ENCODE measurements at places on chromosomes 1 and 21.

DNA sequence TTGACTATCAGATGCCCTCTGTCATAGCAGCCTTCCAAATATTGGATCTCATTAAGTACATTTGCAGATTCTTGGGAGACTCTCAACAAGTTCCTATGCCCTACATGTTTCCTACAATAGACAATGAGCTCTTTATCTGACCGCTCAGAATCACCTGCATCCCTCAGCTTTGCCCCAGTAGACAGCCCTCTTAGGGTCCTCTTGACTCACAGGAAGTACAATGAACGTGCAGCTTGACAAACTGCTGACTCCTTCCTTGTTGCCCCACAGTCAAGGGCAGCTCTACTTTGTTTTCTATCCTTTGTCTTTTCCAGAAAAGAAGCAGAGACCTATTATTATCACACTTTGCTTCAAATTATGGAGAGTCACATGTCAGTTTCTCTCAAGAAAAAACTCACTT lies 27.6 kb downstream of the SLC44A5 start:
- no peak for DNase-seq

DNA sequence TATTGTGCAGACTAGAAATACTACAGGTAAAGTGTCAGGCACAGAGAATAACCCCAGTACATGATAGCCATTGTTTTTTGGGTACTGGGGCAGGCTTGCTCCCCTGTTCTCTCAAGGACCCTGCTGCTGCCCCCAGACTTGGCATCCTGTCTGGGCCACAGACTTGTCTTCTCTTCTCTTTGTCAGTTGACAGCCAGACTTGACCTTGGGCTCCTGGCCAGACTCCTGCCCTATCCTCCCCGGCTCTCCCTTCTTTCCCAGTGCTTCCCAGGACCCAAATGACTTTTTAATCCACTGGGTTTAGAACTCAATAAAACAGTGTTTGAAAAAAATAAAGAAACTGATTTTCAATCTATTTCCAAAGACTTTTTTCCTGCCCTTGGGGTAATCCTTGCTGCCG lies 43.2 kb downstream of the ZSCAN20 start:
- no peak for DNase-seq

DNA sequence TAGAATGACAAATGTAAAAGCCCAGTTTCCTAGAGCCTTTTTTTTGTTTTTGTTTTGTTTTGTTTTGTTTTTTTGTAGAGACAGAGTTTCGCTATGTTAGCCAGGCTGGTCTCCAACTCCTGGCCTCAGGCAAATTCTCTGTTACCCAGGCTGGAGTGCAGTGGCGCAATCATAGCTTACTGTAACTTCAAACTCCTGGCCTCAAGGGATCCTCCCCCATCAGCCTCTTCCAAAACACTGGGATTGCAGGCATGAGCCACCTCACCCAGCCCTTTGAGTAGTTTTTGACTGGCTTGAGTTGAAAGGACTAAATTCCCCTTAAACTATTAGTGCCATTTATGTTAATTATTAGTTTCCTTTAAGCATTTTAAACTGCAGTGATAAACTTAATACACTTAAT lies 28.8 kb upstream of the ZBTB18 start:
- peak; percentile 51 for DNase-seq

DNA sequence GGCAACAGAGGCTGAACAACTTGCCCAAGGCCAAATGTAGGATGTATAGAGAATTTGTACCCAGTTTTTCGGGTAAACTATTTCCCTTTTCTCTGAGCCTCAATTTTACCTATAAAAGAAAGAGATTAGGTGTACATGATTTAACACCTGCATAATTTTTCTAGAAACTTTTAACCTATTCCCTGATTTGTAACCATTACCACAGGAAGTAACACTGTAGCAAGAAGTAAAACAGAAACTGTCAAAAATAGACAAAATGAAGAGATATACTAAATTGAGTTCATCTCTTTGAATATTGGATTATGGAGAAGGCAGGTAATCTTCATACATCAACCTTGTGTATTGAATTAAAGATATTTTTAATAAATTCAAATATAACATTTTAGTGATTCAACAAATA lies 136.2 kb downstream of the ZC3H11B start:
- no peak for DNase-seq

GRCh38 chr1:41689139-41689538 lies 204.7 kb upstream of the EDN2 start:
- DNase-seq = no peak

- no peak for DNase-seq
These were observed 197.6 kb upstream of the UBE2U start for GRCh38 chr1:64005801-64006200.

- peak; percentile 75 for DNase-seq
These were observed 213.8 kb upstream of the TMEM51 start for GRCh38 chr1:14939527-14940284.

DNA sequence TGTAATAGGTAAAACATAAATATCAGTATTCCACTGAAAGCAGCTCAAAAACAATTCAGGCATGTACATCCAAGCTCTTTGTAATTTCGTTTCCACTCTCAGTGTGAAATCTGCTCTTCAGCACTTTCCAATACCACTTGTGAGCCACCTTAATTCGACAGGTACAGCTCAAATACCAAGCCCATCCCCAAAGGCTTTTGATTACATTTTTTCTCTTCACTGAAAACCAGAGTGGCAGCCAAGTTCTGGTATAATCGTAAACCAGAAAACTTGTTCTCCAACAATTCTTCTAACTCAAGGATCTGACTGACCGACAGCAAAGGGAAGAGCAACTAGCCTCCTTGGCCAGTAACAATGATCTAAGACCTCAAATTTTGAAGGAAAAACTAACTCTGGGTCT lies 36.8 kb downstream of the FBXO42 start:
- DNase-seq = no peak

DNA sequence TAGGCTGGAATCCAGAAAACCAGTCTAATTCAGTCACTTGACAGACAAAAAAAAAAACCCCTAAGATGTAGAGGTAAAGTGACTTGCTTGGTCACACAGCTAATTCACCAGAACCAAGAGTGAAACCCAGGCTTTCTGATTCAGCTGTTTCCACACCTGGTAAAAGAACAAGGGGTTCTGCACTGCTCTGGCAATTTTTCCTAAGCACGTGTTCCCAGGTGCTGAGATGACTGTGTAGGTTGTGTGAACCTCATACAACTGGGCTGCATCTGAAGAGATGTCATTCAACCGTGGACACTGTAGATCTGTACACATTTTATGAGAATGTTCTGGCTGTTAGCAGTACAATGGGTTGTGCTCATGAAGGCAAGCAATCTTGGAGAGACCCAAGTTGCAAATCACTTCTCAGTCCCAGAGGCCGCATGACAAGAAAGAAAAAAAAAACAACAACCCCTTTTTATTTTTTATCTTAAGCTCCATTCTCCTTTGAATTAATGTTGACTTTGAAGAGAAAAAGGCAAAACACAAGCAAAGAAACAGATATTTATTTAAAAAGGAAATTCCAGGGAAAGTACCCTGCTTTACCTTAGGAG lies 95.4 kb downstream of the INTS7 start:
- no peak for DNase-seq

DNA sequence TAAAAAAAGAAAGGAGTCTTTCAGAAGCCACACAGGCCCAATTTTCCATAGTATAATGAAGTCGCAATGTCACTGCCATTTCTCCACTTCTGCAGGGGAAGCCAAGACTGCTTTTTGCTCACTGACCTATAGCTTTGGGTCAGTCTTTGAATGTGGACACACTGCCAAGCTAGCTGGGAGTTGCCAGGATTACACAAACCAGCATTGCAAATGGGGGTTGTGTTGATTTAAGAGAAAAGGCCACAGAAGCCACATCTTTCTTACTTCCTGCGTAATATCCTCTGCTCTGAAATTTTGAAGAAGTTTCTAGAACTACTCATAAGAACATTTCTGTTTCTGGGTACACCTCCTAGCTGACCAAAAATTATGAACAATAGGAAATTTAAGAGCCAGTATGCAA lies 45.8 kb upstream of the SAMSN1 start:
- no peak for DNase-seq

GRCh38 chr1:246647113-246647512 lies 77.1 kb upstream of the SCCPDH start:
- DNase-seq = peak; percentile 73

GRCh38 chr1:212782422-212783154 lies 9.0 kb downstream of the NSL1 start:
- peak; percentile 34 for DNase-seq

GRCh38 chr21:26916799-26917198 lies 50.1 kb downstream of the ADAMTS5 start:
- no peak for DNase-seq

- no peak for DNase-seq
These were observed 24.6 kb downstream of the NUF2 start for GRCh38 chr1:163346326-163346870.

DNA sequence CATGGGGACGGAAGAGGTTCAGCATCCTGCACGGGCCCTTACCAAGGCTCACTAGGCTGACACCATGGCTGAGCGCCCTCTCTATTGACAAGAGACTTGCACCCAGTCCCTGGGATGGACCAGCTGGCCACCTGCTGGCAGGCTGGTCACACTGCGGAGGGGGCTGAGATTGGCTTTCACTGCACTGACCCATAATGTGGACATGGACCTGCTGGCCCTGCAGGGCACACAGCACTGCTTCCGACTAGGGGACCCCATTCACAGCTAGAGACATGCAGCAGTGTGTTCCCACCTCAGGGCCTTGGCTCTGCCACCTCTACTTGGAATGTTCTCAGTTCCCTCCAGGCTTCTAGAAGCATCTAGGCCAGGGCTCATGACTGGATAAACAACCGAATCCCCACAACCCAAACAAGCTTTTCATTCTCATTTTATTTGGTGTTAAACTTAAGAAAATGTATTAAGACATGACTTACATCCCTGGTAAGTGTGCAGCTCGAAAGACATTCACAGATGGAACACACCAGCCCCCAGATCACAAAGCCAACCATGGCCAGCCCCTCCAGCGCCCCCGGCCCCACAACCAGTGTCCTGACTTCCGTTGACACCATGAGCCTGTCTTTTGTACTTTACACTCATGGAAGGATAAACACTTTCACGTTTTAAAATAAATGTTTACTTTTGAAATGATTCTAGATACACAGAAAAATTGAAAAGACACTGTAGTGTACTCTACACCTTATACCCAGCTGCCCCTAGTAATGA lies 9.3 kb upstream of the SRARP start:
- DNase-seq = peak; percentile 45

DNA sequence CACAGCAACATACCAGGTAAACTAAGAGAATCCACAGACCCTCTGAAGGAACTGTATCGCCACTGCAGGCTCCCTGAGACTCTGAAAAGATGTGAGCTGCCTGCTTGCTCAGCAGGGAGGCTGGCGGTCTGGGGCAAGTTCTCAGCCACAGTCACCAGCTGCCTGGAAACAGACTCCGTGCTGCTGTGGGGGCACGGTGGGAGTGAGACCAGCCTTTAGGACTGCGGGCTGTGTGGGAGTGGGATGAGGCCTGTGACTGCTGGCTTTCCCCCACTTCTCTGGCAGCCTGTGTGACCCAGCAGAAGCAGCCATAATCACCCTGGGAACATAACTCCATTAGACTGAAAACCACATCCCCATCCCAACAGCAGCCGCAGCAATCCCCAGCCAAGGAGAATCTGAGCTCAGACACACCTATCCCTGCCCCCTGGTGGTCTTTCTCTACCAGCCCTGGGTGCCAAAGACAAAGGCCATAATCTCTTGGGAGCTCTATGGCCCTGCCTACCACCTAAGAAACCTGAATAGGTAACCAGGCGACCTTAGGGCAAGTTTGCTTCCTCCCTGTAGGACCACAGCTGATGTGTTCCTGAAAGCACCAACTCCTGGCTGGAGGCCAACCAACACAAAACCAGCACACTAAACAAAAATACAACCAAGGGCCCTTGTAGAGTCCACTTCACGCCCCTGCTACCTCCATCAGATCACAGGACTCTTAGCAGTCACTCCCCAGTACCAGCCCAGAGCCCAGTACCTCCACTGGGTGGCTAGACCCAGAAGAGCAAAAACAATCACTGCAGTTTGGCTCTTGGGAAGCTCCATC lies 151.5 kb downstream of the SMYD3 start:
- no peak for DNase-seq

DNA sequence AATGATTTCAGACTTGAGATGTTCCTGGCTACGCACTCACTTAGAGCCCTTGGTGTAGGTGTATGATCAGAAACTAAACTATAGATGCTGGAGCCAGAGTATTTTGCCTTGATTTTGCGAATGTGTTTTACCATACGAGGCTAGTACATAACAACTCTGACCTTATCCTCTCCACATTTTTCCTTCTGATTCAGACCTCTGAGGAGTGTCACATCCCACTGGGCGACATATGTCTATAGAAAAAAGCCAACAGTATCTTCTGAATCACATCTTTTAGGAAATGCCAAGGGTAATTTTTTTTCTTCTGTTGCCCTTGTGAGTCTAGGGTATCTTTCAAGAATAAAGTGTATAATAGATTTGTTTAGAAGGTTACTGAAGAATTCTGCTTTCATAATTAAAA lies 49.6 kb downstream of the AK4 start:
- no peak for DNase-seq

DNA sequence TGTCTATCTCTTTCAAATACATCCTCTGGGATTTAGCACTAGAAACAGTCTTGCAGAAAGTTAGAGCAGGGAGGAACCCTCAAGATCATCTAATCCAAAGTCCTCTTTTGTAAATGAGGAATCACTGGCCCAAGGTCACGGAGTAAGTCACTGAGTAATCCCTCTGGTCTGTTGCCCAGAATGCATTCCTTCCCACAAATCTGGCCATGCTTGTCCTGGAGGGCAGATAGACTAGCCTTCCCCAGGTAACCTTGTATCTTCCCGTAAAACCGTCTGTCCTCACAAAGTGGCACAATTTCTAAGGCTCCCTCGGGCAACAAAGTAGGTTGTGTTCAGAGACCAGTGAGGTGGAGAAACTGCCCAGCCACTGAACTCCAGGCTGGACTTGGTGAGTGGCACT lies 46.2 kb downstream of the DDR2 start:
- peak; percentile 39 for DNase-seq

DNA sequence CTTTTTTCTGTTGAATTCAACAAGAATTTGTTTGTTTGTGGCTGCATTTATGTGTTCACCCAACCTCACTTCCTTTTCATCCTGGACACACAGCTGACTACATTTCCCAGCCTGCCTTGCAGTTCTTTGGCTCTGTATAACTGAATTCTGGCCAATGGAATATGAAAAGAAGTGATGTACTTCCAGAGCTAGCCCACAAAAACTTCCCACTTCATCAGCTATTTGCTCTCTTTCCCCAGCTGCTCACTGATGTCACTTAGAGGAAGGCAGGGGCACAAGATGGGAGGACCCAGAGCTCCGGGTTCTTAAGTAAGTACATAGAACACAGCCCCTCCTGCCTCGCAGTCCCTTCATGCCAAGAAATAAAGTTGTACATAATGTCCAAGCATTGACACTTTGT lies 235.0 kb upstream of the FGGY start:
- peak; percentile 86 for DNase-seq

- DNase-seq = no peak
These were observed 912 bp upstream of the PKNOX1 start for GRCh38 chr21:42973309-42973990.

DNA sequence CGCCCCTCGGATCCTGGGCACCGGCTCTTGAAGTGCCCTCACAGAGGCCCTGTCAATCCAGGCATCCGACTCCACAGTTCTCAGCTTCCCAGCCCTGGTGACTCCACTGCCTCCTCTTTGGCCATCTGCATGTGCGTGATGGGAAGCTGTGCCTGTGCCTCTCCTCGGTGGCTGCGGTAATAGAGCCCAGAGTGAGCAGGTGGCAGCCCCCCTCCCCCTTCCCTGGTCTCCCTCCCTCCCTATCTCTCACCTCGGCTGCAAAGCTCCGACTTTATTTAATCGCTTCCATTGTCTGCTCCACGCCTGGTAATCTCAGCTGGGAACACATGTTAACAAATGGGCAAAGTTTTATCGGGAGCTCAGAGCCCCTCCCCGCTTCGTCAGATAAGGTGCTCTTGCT lies 91.9 kb downstream of the IGSF21 start:
- DNase-seq = no peak
